GM04504 (cell line): ENCODE measurements at places on chromosomes 7 and 10.
A peak's percentile ranks its signal among the peaks of the same experiment; 100 is the strongest.

- DNase-seq = no peak
These were observed 312.2 kb upstream of the ADARB2 start for GRCh38 chr10:2049560-2049959.

DNA sequence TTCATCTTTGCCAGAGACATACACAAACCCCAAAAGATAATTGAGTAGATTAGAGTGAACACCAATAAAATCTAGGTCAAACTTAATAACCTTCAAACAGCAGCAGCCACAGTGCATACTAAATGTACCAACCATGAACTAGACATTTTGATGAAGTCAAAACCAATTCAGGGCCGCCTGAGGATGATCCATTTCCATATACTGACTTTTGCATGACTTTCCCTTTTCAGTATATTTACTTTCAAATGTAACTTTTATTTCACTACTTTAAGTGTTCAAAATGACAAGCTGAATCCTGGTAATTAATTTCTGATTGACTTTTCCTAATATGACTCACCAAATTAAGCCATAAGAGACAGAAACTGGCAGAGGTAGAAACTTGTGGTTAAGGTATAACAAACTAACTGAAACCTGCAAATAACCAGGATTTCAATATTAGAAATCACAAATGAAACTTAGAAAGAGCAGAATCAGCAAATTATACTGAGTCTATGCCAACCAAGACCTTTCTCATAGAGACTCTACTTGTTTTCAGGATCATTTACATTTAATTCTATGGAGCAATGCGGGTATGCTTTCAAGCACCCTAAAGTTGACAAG lies 171.9 kb upstream of the LRRN3 start:
- no peak for DNase-seq

DNA sequence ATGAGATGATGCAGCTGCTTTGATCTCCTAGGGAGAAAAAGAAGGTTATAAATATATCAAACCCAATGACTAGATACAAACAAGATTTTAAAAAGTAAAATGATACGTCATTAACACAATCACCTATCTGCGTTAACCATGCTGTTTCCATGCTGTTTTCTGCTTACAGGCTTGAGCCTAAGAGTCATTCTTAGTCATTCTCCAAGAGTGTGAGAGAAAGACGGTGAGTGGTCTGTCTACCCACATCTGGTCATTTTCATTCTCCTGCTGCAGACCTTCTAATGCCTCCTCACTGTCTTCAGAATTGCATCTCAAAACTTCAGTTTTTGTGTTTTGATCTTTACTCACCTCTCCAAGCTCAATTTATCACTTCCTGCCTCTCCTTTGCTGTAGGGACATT lies 98.0 kb upstream of the ELMO1 start:
- no peak for DNase-seq

GRCh38 chr10:44051584-44052385 lies 333.1 kb downstream of the CXCL12 start:
- peak; percentile 46 for DNase-seq

- no peak for DNase-seq
These were observed 50.3 kb downstream of the HIP1 start for GRCh38 chr7:75688200-75689136.

- no peak for DNase-seq
These were observed 60.4 kb downstream of the DNAJB6 start for GRCh38 chr7:157397036-157397720.

GRCh38 chr7:147182874-147183273 lies 1066.3 kb downstream of the CNTNAP2 start:
- DNase-seq = peak; percentile 1

- DNase-seq = no peak
These were observed at the start of gene HOXA2 for GRCh38 chr7:27102581-27103442. HOXA2 (minus strand) TSS chr7:27102683; CDS start chr7:27102500, 183 bp downstream.

DNA sequence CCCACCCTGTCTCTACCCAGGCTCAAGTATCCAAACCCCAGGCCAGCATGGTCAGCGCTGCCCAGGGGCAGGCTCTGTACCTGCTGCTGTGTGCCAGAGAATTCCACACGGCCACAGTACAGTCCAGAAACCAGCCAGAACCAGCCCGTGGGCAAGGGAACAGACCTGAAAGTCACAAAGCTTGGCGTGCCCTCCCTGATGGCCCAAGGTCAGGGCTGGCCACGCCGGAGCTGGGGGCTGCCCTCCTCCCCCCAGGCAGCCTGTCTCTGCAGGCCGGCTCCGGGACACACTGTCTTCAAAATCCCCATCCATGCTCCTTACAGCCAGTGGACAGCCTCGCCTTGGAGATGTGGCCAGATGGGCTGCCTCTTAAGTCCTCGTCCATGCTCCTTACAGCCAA lies 78.4 kb downstream of the CTBP2 start:
- DNase-seq = no peak

GRCh38 chr7:1843271-1843861 lies 173.3 kb downstream of the ELFN1 start:
- DNase-seq = peak; percentile 62

DNA sequence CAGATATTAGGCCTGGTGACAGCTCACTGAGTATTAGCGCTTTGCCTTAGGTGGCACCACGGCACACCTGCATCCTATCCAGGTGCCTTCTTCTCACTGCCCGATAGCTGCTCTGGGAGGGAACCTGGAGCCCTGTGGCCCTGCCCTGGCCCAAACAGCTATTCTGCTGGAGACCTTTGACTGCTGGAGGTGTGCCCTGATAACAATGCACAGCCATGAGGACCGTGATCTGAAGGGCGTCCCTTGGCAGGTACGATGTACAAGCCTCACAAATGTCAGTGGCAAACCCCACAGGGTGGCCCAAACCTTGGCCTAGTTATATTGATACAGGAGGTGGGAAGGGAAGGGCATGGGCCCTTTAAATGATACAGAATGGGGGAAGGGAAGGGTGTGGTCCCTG lies 259.5 kb downstream of the GRID1 start:
- no peak for DNase-seq

DNA sequence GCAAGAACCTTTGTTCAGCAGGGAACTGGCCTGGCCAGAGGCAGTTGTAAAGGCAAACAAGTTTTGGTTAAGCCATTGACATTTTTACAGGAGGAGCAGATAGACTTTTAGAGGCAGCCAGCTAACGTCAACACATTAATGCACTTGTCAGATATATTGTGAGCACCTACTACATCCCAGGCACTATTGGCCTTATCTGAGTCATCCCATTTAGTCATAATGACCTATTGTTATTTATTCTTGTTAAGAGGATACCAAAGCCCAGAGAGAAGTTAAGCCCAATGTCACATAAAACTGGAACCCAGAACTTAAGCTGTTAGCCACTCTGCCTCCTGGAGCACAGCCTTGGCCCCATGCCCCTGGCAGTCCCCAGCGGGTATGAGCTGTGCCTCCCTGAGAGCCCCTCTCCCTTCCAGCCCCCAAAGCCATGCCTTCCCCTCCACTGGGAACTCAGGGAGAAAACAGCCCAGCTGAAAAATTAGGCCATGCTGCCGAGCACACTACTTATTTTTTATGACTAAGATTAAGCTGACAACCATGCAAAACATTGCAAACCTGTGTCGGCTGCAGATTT lies 32.7 kb upstream of the TRIM8 start:
- DNase-seq = no peak

DNA sequence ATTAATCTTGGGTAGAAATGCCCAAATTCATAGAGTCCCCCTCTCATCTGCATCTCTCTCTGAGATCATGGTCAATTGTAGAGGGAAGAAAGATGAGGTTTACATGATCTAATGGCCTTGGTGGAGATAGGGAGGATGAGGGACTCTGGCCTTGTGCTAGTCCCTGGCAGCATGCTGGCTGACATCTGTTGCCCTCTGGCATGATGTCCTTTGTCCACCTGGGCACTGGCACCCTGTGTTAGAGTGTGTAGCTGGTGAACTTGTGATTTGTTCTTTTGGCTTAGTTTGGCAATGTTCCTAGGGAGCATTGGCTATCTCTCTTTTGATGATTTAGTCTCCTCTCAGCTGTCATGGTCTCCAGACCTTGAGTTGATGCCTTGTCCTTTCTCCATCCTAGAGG lies 103.2 kb downstream of the DYNC1I1 start:
- DNase-seq = no peak

DNA sequence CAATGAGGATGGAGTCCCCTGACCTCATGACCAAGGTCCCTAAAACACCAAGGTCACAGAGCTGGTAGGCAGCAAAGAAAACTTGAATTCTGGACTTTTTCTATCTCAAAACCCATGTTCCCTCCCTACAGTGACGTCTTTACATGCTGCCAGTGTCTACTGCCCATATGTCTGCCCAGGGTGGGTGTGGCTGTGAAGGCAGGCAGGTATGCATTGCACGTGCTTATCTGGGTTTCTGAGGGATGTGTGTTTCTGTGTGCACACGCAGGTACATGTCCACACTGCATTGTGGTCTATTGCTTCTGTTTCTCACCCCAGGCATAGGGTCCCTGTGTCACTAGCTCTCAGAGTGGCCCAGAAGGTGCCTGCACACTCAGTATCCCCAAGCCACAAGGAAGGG lies 13.5 kb downstream of the ATP6V1F start:
- no peak for DNase-seq

DNA sequence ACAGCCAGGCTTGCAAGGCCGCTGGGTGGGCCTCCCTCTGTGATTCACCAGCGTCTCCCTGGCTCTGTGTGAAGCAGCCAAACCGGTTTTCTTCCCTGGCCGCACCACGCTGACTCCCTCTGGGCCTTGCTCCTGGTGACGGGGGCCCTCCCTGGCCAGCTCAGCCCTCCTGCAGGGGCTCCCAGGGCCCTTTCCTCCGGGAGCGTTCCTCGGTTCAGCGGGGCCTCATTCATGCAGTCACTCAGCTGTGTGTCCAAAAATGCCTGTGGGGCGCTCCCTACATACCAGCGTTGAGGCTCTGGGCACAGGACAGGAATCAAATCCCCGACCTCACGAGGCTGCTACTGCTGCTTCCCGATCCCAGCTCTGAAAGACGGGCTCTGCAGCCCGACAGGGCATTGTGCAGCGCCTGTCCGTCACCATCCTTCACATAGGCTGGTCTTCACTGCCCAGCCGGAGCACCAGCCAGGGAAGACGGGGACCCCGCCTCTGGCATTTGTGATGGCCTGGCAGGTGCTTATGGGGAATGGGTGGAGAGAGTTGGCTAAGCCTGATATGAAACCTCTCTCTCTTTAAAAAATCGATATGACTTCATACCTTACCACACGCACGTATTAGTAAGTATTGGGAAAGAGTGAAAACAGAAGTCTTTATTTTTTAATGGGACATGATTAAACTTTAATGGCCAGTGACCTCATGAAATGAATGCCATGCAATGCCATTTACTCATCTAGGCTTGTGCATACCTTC lies 110.0 kb upstream of the SHH start:
- no peak for DNase-seq

- DNase-seq = no peak
These were observed 48.2 kb upstream of the GPAM start for GRCh38 chr10:112231602-112232400.

DNA sequence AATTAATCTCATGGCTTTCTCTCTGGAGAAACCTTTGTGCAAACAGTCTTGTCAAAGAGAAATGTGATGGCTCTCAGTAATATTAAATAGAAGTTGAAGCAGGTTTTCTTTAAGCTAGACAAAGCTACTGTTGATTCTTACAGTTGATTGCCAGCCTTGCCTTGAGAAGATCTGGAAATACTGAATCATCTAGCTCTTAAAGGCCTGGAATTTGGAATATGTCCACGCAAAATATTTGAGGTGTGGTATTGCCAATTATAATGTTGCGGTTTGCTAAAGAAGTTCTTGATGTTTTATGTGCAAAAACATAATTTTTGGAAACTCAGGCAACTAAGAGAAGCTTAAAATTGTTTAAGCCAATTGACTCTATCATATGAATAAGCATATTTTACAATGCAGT lies 371.9 kb downstream of the PHF14 start:
- DNase-seq = peak; percentile 22

DNA sequence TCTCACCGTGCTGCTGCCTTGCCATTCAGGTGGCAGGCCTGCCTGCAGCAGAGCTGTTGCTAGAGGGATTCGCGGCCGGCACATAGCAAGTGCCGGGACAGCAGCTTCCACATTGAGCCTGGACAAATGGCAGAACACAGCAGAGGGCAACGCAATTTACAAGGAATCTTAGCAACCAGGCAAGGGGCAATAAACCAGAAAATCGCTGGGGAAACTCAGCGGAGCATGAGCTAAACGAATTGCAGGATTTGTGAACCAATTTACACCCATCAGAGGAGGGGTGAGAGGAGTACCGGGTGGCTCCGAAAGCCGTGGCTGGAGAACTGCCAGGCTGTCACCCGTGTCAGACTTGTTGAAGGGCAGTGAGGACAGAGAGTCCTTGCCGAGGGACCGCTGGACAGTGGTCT lies 58.6 kb upstream of the LOXL4 start:
- no peak for DNase-seq

DNA sequence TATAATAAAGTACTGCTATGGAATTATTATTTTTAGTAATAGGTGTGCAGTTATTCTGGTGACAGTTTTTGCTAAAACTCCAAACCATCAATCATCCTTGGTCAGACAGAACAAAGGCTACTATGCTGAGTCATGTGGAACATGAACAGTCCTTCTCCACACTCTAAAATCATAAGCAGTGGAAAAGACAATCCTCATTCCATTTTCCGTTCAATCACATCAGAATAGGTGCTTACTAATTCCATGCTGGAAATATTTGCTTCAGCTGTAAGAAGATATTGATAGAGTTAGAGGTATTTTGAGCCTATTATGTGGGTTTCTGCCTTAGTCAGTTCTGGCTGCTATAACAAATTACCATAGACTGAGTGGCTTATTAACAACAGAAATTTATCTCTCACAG lies 82.9 kb downstream of the FAM13C start:
- no peak for DNase-seq

DNA sequence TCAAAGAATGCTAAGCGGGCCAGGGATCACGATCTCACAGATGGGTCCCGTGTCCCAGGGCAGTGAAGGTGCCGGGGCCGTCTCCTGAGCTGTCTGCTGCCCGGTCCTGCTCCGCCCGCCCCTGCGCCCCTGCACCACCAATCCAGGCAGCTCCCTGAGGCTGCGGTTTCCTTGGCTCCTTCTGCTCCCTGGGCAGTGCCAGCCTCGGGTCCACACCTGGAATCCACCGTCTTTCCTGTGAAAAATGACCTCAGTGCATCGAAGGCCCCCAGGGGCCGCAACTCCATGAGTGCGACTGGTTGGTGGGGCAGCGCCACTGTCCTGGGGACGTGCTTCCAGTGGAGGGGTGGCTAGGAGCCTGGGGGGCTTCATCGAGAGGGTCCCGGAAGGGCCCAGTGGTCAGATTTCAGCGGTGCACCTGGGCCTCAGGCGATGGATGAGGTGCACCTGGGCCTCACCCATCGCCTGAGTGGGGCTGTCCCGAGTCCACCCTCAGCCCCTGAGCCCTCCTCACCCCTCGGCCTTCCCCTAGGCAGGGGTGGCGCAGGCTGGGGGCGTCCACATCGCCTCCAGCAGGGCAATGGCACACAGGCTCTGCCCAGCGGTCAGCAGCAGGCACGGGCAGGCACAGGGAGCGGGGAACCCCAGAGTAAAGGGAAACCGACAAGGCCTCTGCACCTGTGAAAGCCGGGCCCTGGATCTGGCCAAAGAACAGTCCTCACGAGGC lies 27.2 kb downstream of the ADGRA1 start:
- DNase-seq = no peak
